Hepatocyte (in vitro differentiated cells): ENCODE measurements at places on chromosomes 7 and 10. TPM values are rescaled to one million over a fixed set of nuclear protein-coding genes. Genes with fewer than 3 reads are reported as not detected.

- DNase-seq: no peak
Measured at GRCh38 chr7:26265499-26266075, 26.1 kb upstream of the SNX10 start.

GRCh38 chr7:83439026-83439425 lies 209.9 kb downstream of the SEMA3E start:
- DNase-seq: no peak

DNA sequence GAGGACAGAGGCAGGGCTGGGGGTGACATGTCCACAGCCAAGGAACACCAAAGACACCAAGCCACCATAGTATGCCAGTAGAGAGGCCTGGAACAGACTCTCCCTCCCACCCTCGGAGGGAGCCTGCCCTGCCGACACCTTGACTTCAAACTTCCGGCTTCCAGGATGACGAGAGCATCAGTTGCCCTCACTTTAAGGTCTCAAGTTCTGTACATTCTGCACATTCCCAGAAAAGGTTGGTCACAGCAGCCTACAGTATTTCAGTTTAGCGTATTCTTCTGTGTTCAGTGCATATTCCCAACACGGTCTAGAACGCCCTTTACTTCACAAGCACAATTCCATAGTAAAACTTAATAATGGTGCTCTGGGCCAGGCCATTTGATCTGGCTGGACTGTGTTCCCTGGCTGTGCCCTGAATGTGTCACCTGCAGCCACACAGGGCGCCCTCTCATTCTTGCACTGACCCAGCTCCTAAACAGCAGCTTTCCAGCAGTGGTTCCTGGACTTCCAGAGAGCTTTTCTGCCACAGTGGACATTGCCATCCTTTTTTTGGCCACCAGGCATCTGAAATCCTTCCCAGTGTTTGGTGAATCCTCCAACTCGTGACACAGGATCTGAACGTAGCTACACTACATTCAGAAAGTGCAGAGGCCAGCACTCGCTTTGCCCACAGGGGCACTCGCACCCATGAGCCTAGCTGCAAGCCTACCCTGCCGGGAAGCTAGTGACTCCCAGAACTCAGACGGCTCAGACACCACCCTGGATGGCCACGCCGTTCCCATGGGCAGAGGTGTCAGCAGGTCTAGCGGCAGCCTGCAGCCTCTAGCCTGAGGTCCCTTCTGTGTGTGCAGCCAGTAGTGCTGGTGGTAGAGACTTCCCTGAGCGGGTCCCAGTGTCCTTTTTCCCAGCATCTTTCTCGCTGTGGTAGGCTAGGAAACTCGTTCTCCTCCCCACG lies 36.4 kb upstream of the INSIG1 start:
- no peak for DNase-seq

DNA sequence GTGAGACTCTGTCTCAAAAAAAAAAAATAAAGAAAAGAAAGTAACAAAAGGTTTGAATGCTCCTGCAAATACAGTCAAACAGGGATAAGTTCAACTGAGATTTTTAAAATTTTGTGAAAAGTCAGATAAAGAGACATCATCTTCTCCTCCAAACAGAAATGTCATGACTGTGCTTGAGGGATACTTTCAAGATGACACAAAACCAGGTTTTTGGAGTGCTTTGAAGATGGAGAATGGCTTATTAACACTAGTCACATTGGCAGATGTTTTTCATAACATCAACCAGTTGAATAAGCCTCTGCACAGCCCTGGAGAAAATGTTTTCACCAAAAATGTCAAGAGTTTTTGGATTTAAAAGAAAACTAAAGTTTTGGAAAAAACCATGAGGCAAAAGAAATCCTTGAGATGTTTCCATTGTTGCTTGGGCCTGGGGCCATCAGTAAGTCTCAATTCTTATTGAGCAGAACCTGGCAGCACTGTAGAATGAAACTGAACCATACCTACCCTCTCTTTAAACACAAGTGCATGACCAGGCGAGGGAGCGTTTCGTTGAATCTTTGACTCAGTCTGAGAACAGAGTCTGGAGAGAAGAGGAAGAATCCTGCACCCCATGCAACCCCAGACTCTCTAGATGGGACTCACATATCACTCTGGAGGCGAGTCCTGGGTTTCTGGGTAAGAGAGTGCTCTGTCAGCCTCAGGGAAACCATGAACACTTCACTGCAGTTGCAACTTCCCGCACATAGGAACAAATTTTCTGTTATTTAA lies 37.4 kb upstream of the PRKCQ start:
- no peak for DNase-seq

DNA sequence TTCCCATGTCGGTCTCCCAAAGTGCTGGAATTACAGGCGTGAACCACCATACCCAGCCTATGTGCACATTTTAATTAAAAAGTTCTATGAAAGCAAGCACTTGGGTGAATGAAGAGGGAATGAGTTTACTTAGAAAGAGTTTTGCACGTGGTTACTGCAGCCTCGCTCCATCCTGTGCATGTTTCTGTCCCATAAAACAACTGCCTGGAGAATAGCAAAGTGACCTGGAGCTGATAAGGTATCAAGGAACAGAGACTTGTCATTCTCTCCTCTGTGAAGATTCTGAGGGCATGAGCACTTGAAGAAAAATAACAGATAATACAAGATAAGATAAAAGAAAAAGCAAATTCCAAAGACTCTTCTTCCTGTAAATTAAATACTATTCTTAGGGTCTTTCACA lies 112.2 kb upstream of the JCAD start:
- peak; percentile 45 for DNase-seq

TNRC18 gene
- 28.2 and 52.8 TPM in 2 replicates for total RNA-seq

GRCh38 chr10:114632869-114633715 lies 25.0 kb downstream of the ABLIM1 start:
- peak; percentile 88 for DNase-seq

DNA sequence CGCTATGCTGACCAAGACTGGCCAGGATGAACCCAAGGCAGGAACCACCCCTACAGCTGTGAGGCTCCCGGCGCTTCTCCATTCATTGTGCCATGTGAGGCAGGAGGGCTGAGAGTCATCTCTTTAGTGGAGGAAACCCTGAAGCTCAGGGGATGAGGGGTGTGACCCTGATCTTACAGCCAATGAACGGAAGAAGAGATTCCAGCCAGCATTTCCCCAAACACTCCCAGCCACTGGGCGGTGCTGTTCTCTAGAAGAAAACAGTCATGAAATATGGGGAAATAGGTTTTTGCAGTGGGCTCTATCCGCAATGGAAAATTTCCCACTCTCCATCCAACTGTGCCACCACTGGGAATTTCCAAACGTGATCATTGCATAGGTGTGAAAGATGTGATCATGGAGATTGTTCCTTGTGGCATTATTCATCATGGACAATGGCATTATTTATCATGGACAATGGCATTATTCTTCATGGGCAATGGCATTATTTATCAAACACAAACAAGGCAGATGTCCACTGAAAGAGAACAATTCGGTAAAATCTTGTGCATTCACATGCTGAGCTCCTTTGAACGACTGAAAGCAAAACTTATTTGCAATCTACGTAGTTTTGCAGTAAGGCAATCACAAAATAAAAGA lies 14.0 kb upstream of the SLC18A2 start:
- DNase-seq: peak; percentile 66

DNA sequence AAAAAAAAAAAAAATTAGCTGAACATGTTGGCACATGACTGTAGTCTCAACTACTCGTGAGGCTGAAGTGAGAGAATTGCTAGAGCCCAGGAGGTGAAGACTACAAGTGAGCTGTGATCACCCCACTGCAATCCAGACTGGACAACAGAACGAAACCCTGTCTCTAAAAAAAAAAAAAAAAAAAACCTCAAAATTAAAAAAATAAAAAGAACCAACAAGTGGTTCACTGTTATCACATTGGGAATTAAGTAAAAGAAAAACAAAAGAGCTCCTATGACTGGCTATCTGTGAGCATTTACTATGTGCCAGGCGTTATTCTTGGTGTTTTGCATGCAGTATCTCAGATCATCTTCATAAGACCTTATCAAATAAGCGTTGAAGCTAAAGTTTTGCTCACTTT lies 66.0 kb downstream of the ANLN start:
- DNase-seq: no peak

GRCh38 chr7:151662251-151662826 lies 142.6 kb upstream of the RHEB start:
- DNase-seq: no peak

WIPF3 gene
- 1.8 and 2.4 TPM in 2 replicates for total RNA-seq

DNA sequence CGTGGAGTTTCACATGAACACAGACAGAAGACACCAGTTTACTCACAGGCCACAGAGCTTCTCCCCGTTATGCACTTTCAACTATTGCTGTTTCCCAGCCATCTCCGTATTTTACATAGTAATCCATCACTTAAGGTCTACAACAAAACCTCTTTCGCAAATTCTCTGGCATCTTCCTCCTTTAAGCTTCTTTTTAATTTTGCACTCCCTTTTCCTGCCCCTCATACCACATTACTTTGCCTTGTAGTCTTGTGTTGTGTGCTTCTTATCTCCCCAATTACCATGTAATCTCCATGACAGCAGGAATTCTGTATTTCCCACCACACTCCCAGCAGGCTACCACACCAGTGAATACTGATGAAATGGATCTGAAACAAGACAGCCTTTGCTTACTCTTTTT lies 87.3 kb downstream of the ODAD2 start:
- DNase-seq: no peak

DNA sequence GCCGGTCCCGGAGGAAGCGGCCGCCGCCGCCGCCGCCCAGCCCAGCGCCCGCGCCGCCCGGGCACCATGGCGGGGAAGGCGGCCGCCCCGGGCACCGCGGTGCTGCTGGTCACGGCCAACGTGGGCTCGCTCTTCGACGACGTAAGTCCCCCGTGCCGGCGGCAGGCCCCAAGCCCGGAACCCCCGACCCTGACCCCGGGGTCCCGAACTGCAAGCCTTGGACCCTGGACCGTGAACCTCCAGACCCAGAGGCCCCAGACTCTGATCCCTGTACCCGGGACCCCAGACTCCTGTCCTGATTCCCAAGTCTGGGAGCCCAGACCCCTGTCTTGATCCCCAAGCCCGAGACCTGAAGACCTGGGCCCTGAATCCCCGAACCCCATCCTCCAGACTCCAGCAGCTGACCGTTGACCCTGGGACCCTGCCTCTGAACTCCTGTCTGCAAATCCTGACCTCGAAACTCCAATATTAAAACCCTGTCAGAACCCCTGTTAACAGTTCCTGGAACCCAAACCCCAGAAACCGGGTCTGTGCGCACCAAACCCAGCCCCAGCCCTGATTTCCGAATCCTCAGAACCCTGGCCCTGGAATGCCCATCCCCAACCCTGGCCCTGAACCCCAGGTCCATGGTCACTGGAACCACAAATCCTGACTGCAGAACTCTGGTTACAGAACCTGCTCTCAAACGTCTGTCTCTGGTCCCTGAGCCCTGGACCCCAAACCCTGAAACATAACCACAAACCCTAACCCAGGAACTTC lies 623 bp downstream of the INPP5A start:
- no peak for DNase-seq

DNA sequence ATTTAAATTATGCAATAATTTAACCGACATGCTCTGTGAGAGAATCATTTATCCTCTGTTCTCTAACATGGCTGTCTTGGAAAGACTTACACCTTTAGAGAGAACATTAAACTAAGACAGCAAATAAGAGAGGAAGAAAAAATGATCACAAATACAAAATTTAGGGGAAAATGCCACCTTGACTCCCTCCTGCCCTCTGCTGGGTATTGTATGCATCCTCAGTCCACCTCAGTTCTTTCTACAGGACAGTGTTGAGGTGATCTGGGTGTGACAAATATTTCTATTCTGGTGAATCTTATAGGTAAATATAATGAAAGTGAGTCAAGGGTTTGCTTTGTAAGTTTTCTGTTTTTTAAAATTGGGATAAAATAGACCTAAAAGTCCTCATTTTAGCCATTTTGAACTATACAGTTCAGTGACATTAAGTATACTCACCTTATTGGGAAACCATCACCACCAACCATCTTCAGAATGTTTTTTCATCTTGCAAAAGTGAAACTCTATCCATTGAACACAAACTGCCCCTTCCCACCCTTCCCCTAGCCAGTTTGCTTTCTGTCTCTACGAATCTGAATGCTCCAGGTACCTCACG lies 61.5 kb upstream of the ELMO1 start:
- peak; percentile 28 for DNase-seq

DNA sequence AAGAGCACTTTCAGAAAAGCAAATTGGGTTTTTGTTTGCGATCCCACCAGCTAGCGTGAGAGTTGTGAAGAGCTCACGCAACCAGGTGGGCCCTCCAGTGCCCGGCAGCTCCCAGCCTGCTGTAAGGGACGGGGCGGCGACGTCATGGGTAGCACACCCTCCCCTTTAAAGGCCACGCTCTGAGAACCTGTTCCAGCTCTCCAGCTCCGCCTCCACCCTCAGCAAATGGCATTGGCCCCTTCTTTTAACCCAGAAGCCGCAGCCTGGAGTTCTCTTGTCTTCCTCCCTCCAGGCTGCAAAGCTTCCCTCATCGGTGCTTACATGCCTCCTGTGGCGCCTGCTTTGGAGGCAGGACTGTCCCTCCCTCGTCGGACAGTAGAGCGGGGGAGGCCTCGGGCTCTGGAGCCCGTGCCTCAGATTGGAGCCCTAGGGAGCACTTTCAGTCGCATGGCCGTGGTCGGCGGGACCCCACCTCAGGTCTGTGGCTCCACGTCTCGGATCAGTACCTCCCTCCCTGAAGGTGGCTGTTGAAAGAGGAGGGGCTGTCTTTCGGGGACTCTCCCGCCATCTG lies 32.9 kb downstream of the WIPI2 start:
- DNase-seq: peak; percentile 83

GRCh38 chr10:124324451-124324850 lies 94.3 kb downstream of the OAT start:
- DNase-seq: no peak

DNAJC9 gene
- 24.5 and 27.2 TPM in 2 replicates for total RNA-seq

GRCh38 chr7:67301667-67302066 lies 305.0 kb downstream of the TYW1 start:
- no peak for DNase-seq

DNA sequence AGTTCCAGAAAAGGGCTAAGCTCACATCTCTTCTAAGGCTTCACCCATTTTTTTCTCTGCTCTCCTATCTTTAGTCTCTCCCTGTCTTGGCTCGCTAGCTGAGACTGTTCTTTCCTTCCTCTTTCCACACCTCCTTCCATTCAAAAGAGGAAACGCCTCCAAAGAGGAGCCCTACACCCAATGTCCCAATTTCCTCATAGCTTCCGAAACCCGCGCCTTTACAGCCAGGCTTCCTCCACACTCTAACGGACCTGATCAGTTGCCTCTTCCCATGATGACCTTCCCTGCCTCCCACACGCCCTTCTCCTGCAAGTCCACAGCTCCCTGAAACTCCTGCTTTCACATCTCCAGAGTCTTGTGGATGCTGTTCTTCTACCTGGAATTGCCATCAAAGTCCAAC lies 71.7 kb downstream of the COBL start:
- no peak for DNase-seq

- no peak for DNase-seq
Measured at GRCh38 chr10:104038537-104038936, 47.1 kb downstream of the COL17A1 start.

KCNK18 gene
- not detected in 2 replicates for total RNA-seq

FEZF1 gene
- not detected in 2 replicates for total RNA-seq
